ENCODE measurements at places on chromosomes 13 and 19. TPM values are rescaled to one million over a fixed set of nuclear protein-coding genes. Genes with fewer than 3 reads are reported as not detected.

GRCh38 chr13:46535825-46536224 is 17.1 kb upstream of the LRCH1 start:
- no peak for DNase-seq

DNA sequence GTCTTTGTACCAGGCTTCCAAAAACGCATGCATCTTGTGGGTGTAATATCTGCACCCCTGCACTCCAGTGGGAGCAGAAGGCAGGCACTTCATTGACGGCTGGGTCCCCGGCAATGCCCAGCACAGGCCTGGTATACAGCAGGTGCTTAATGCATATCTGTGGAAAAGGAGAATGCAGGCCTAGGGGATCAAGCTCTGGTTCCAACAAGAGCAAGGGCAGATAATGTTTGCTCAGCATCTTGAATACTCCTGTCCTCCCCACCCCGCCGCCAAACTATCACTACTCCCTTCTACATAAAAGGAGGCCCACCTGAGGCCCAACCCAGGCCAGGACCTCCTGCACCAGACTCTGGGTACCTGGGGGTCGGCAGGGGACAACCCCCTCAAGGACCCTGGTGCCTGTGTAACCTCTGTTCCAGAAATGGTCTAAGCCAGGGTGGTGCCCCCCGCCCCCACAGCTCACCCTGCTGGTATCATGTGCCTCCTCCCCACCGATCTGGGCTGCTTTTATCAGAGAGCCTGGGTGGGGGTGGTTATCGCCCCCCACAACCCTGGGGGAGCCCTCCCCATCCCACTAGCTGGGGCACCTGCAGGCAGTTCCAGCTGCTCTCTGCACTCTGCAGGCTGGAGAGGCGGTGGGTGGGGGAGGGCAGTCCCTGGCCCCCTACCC is 4.8 kb downstream of the KLF16 start:
- no peak for DNase-seq

PIP5K1C gene
- 46.2 TPM for total RNA-seq

DNA sequence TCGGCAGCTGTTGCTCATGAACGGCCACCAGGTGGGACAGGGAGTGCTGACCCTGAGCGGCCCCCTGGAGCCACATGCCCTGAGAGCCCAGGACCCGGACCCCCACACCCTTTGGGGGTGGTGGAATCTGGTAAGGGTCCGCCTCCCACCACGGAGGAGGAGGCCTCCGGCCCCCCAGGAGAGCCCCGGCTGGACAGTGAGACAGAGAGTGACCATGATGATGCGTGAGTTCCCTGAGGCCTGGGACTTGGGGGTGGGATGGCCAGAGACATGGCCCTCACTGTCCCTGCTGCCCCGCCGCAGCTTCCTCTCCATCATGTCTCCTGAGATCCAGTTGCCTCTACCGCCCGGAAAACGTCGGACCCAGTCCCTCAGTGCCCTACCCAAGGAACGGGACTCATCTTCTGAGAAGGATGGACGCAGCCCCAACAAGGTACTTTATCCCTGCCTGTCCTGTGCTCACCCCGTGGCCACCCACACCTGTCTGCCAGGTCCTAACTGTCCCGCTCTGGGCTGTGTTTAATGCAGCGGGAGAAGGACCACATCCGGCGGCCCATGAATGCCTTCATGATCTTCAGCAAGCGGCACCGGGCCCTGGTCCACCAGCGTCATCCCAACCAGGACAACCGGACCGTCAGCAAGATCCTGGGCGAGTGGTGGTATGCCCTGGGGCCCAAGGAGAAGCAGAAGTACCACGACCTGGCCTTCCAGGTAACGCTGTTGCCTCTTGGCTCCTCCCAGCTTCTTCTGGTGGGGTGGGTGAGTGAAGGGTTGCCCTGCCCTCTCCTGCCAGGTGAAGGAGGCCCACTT is 14.7 kb upstream of the PRR19 start:
- DNase-seq, result no peak

TTYH1 gene
- total RNA-seq, result not detected

ZNF223 gene
- total RNA-seq, result 4.5 TPM

- no peak for DNase-seq
These were observed 36.8 kb downstream of the NLRP12 start for GRCh38 chr19:53787266-53787665.

FARP1 gene
- 125 TPM for total RNA-seq

GRCh38 chr13:50979187-50979586 is 69.6 kb downstream of the RNASEH2B start:
- DNase-seq, result peak; percentile 42

DNA sequence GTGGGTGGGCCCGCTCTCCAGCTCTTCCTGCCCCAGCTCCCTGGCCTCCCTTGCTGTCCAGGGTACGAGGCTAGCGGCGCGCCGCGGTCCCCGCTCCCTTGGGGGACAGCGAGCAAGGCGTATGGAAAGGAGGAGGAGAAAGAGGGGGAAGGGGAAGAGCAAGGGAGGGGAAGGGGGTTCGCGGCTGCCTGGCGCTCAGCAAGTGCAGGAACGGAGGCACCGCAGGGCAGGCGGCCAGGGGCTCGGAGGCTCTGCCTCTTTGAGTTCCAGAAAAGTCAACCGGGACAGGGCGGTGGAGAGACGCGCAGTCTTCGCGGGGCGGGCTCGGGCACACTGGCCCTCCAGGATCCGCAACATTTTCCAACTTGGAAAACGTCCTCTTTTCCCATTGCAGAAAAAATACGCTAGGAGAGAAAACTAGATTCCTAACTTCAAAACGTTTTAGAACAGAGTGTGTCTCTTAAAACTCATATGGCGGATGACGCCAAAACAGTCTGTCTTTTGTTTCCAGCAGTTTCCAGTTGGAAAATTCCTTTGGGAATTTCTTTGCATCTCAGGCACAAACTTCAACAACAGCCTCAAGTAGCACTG is 23.1 kb upstream of the TNFRSF19 start:
- peak; percentile 34 for DNase-seq

MEF2B gene
- not detected for total RNA-seq

DNA sequence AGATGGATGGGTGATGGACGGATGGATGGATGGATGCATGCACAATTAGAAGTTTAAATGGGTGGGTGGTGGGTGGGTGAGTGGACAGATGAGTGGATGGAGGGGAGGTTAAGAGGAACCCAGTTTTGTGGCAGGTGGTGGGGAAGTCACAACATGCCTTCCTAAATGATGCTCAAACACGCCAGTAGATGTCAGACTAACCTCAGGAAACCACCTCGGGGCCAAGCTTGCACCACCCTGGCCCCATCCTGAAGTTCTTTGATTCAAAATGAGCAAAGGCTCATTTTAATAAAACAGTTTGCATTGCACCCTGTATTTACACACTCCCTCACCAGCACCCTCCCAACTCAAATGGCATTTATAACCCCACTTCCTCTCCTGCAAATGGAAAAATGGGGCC is 91.4 kb upstream of the CACNA1A start:
- peak; percentile 69 for DNase-seq

EPS8L1 gene
- total RNA-seq, result 2.2 TPM

FOXO1 gene
- total RNA-seq, result 9.5 TPM

- DNase-seq, result peak; percentile 11
These were observed 29.0 kb upstream of the SLITRK6 start for GRCh38 chr13:85828094-85828684.

GRCh38 chr13:113562844-113563243 is 21.7 kb upstream of the TFDP1 start:
- no peak for DNase-seq

- no peak for DNase-seq
These were observed 72.8 kb downstream of the DPF1 start for GRCh38 chr19:38151242-38151641.

ZNF560 gene
- 0.86 TPM for total RNA-seq

- no peak for DNase-seq
These were observed 602.9 kb downstream of the OLFM4 start for GRCh38 chr13:53631511-53631910.

DNA sequence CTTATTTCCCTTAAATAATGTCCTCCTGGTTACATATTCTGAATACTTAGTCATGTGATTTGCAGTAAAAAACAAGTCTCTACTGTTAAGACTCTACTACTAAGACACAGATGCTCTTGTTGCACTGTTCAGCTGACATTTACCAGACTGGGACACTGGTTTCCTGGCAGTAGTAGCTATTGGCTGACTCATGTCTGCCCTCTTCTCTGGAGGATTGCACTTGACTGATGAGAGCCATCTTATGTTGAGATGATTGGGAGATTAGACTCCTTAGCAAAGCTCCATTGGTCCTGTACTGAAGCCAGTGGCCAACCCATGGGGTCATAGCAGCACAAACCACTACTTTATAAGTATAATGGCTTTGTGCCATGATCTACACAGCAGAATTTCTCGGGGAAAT is 1672.6 kb upstream of the PCDH20 start:
- DNase-seq, result no peak

DCT gene
- not detected for total RNA-seq

GRCh38 chr19:40604647-40605215 is 3.6 kb downstream of the LTBP4 start:
- no peak for DNase-seq

- DNase-seq, result no peak
These were observed 5.5 kb downstream of the PHLDB3 start for GRCh38 chr19:43499042-43499441.

TLE6 gene
- total RNA-seq, result 0.97 TPM

ZNF559 gene
- 11.6 TPM for total RNA-seq

GRCh38 chr19:58304748-58305064 is 471 bp upstream of the ERVK3-1 start:
- DNase-seq, result no peak

- DNase-seq, result no peak
These were observed 6.6 kb upstream of the MCF2L start for GRCh38 chr13:112962396-112962795.

DNA sequence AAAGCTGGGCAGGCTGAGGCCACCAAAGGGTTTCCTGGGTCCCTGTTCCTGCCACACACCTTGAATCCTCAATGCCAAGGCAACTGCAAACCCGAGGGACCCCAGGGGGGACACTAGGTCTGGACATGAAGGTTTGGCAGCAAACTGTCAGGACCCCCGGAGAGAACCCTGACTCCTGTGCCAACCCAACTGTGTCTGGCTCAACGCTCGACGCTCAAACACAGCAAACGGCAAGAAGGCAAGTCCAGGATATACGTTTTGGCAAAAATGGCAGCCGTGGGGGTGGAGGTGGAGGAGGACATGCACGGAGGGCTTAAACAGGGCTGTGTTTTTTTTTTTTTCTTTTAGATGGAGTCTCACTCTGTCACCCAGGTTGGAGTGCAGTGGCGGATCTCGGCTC is 73.0 kb downstream of the GADD45B start:
- DNase-seq, result no peak

DNA sequence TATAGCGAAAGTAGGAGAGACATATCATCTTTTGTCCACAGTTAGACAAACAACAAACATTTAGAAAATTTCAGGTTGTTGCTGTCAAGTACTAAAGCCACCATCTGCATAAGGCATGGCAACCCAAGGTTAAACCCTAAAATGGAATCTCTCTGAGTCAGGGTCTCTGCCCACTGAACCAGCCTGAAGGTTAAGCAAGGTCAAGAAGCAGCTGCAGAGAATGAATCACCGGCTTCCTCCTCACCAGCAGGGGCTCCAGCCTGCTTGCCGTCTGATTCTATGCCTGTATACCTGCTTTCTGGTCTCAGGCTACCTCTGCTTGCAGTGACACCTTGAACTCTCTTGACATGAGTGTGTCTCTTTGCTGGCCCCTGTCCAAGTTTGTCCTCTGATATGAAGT is 726.2 kb upstream of the SGCG start:
- peak; percentile 73 for DNase-seq

- no peak for DNase-seq
These were observed 133.7 kb downstream of the MTUS2 start for GRCh38 chr13:28953714-28954418.

IL12RB1 gene
- 1.3 TPM for total RNA-seq

DNA sequence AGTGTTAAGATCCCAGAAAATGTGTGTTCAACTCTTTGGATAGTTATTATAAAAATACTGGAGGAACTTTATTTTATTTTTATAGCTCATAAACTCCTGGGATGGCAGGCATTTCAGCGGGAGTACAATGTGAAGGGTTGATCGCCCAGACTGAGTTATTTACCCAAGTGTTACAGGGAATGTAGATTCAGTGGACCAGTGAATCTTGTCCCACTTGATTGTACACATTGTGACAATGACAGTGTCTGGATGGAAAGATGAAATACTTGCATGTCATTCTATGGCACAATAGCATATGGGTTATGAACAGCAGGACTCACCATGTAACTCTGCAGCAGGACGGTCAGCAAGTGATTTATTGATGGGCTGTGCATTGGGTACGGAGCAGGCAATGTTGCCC is 20.3 kb downstream of the OLFM4 start:
- no peak for DNase-seq

PDE4C gene
- total RNA-seq, result 0.32 TPM

DNA sequence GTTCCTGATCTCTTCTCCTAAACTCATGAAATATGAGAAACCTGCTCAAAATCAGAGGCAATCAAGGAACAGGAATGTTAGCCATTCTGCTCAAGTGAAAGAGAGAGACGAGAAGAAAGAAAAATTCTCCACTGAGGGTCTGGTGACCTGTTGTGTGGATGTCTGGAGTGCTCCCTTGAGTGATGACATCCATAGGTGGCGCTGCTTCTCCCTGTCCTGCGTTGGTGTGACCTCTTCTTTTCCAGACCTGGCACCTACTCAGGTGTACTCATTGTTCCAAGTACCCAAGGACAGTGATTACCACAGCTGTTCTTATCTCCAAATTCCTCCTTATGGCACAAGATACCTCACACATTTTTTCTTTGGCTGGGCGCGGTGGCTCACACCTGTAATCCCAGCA is 4.0 kb downstream of the ZNF223 start:
- DNase-seq, result no peak

SMIM44 gene
- not detected for total RNA-seq

- no peak for DNase-seq
These were observed 15.4 kb downstream of the LYL1 start for GRCh38 chr19:13087295-13087694.

- no peak for DNase-seq
These were observed 190.3 kb downstream of the SLITRK1 start for GRCh38 chr13:83691966-83692365.

DNA sequence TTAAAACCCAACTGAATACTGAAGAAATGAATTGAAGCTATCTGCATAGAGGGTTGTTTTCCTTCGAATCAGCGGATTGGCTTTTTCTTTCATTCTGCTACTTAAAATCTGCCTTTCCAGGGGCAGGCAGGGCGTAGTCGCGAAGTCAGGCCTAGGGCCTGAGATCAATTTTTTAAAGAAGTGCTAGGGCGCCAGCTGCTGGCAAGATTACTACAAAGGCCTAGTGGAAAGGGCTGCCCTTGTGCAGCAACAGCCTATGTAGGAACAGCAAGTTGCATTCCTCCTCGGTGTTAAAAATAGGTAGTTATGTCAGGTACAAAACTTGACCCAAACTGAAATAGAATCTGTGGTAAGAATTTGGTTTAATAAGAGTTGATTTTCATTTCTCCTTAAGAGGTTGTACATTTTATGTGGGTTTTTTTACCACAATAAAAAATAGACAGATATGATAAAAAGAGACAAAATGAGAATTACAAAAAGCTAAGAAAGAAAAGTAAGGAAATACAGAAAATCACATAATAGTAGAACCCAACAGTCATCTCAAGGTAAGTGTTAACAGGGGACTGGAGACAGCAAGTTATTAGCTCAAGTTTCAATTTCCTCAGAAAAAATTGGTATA is 9.5 kb upstream of the URAD start:
- DNase-seq, result peak; percentile 34
